ENCODE measurements at places on chromosomes 5 and 9.

- no peak for DNase-seq
Measured at GRCh38 chr5:10634050-10634449, 70.2 kb downstream of the ANKRD33B start.

- no peak for DNase-seq
Measured at GRCh38 chr5:88398316-88398715, 129.7 kb upstream of the TMEM161B start.

DNA sequence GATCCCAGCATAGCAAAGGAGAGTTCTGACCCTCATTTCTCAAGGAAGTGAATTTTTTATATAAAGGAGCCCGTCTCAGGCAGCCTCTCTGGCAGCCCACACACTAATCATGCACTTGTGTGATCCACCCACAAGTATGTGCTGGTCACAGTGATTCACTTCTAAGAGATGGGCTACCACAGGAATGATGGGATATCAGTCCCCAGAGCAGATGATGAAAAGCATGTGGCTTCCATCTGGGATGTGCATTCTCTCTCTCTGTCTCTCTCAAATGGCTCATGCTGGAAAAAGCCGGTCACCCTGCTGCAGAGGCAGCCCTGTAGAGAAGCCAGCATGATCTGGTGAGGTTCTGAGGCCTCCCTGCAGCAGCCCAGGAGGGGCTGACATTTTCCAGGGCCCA is 74.2 kb upstream of the ADCY2 start:
- DNase-seq, result no peak

GRCh38 chr9:131840220-131840619 is 100.3 kb upstream of the RAPGEF1 start:
- no peak for DNase-seq

DNA sequence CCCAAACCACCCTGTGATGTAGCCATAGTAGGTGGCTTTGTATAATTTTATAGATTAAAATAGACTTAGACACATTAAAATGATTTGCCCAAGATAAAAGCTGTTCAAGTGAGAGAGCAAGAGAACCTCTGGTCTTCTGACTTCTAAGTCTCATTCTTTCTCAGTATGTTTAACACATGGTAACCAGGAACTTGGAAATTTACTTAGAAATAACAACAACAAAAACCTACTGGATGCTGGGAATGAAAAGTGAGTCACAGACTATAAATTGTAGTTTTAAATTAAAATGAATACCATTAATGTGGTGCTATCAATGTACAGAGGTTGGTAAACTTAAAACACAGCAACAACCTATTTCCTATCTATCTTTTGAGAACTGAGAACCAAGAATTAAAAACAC is 30.4 kb downstream of the HMGCR start:
- no peak for DNase-seq

GRCh38 chr5:121993191-121993590 is 31.4 kb downstream of the SRFBP1 start:
- no peak for DNase-seq

DNA sequence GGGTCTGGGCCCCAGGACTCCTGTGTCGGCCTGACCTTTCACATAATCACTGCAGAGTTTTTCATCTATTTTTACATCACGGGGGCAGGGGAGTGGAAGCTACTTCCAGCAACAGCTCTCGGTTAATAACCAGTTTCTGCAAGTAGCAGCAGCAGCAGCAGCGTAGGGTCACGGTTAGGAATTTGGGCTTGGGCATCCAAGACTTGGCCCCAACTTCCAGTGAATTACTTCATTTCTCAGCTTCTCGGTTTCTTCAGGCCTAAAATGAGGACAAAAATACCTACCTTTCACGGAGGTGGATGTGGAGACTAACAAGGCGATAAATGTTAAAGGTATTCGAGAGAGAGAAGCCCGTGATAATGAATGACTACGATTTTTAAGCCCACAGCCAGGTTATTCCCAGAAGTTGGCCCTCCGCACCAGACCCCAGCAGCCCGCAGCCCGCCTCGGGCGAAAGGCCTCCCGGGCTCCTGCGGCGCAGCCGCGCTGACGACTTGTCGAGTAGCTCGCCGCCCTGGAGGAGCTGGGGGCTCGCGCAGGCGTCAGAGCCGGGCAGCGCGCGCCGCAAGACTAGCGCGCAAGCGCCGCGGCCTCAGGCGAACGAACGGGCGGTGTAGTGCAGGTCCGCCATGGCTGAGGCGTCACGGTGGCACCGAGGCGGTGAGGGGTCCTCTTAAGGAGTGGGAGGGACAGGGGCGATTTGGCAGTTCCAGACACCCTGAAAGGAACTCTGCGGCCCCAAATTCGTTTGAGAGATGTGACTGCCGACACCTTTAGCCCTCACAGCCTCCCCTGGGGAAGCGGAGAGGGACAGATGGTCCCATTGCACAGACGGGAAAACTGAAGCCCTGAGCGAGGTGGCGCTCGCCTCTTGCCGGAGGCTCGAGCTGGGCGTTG is at the start of gene PKD2L2:
Gene PKD2L2 (plus strand): TSS at position 595 of the 897 bp plus-strand sequence. CDS start 35 bp downstream, at position 630.
- peak; percentile 61 for DNase-seq

DNA sequence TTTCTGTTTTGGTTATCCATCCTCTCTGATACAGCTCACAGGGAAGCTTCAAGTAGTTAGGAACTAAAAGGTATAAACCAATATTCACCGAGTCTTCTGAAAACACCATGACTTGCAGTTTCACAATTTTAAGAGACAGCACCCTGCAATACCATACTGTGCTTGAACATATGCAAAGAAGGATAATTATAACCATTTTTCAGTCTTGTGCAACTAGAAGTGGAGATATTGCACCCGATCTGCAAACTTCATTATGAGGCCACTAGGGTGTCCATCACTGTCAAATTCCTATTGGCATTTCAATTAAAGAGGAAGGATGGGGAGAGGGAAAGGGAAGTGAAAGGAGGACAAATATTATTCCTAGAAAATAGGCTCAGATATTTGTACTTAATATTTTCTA is 32.4 kb upstream of the CEP120 start:
- no peak for DNase-seq

DNA sequence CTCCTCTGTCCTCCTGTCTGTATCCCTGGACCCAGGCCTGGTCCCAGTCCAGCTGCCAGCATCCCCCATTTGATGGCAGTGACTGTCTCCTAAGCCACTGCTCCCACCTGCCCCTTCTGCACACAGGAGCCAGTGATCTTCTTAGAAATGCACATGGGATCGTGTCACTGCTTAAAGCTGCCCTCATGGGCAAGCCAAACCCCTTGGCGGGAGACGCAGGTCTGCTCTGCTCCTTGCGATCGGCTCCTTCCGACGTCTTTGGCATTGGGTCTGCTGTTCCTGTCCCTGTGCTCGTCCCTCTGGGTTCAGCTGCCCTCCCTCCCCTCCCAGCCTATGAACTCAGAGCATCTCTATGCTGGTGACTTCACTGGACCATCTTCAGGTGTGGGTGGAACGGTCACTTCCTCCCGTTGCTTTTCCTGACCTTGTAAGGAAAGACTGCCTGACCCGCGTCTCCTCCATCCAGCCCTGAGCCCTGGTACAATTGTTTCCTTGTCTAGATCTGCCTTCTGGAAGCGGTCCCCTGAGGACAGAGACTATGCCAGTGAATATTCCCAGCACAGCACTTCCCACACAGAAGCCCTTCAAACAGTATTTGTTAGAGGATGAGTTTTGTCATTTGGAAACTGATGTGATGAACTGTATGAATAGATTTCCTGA is 116.5 kb downstream of the ZNF354C start:
- no peak for DNase-seq

- no peak for DNase-seq
Measured at GRCh38 chr5:177018341-177018740, 4.2 kb upstream of the ZNF346 start.

DNA sequence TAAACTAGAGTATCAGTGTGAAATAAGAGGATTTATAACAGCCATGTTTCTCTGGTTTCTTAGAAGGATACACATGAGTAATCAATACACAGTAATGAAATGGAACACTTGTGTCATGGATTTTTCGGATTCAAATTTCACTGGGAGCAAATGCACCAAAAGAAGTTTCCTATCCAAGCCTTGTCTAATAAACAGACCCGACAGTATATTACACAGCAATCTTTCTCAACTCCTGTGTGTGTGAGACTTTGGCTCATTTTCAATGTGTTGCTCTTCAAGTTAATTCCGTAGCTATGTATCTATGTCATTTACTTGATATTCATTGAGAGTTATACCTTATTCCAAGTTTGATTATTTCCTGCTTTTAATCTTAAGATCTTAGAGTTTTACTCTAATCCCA is 930.2 kb downstream of the MAT2B start:
- no peak for DNase-seq

DNA sequence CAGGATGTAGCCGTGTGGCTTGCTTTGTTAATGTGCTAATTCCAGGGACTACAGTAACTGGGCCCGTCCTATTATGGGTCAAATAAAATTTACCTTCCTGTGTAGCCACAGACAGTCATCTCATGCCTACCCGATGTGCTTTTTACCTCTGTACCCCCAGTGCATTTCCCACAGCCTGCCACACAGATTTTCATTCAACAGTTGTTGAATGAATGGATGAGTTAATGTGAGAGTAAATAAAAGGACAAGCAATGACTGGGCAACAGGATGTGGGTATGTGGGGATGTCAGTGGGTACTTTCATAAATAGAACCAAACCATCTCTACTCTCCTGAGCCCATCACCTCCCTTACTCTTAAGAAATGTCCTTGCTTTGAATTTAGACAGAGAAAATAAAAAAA is 441.2 kb upstream of the ZNF462 start:
- DNase-seq, result no peak

- no peak for DNase-seq
Measured at GRCh38 chr5:103894882-103895281, 332.3 kb upstream of the NUDT12 start.

- no peak for DNase-seq
Measured at GRCh38 chr9:1979741-1980367, 35.3 kb upstream of the SMARCA2 start.

GRCh38 chr5:37214550-37214949 is 34.6 kb downstream of the CPLANE1 start:
- DNase-seq, result no peak

DNA sequence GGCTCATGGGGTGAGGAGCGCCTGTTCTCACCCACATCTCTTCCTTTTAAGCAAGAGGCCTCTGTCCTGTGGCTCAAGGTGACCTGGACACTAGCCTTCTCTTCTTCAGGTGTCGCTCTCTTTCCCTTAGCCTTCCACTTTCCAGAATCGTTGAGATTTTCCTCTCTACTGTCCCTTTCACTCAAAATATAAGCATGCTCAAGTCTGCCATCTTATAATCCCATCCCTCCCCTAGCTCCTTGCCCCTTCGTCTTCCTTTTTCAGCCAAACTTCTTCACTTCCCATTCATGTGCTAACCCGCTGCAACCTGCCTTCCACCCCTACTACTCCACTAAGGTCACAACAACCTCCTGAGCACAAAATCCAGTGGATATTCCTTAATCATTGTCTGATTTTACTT is 13.1 kb downstream of the PTGR1 start:
- DNase-seq, result no peak

DNA sequence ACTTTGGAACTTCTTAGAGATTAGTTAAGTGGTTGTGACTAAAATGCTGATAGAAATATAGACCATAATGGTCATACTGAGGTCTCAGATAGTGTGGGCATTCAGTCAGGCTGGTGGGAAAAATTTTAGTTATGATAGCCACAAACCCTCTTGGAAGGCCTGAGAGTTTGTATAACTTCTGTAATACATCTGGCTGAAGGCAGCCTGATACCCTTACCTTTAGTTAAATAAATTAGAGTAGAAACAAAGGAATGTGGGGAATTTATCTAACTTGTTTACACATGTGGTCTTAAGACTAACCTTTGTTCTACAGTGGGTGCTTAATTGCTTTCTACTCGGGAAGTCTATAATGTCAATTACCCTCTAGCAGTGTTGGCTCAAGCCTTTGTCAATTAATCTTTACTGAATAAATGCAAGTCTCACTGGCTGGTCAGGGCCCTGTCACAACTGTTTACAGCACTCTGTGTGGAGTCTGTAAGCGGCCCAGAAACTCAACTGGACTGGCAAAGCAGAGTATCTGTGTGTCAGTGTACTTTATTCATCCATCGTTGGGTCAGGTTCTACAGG is 184.0 kb downstream of the FBXO4 start:
- no peak for DNase-seq

- no peak for DNase-seq
Measured at GRCh38 chr5:120096413-120096812, 367.7 kb upstream of the PRR16 start.

DNA sequence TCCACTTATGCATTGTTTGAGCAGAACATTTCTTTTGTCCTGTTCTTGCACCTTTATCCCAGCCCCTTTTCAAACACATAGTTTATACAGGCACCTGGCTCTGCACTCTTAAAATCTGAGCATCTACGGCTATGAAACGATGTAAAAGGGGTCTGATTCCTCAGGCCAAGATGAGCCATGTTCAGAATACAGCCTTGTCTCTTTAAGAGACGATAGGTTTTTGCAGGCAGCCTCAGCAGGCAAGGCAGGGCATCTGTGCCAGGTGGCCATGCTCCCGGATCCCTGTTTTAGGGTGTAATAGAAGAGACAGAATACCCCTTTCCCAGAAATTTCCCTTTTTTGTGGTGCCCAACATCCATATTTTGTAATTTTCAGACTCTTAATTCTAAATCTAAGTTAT is 89.1 kb upstream of the NFIB start:
- no peak for DNase-seq

- peak; percentile 29 for DNase-seq
Measured at GRCh38 chr5:40797273-40798011, 732 bp downstream of the PRKAA1 start.

- DNase-seq, result no peak
Measured at GRCh38 chr5:139137697-139138096, 60.5 kb downstream of the SIL1 start.

DNA sequence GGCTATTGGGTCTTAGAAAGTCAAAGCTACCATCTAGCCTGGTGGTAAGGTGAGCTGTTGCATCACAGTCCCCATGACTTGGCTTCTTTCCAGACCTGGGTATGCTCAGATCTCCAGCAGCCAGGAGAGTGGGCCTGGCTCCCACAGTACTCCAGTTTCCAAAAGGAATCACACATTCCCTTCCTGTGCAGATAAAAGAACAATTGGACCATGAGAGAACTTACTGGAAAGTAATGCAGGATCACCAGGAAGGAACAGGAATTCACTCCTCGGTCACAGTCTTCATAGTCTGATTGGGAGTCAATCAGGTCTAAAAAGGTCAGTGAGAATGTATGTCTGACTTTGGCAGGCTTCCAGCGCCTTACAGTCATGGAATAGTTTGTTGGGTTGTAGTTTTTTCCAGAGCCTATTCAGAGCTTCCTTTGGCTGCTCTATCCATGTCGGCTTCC is 47.8 kb upstream of the CD180 start:
- no peak for DNase-seq

DNA sequence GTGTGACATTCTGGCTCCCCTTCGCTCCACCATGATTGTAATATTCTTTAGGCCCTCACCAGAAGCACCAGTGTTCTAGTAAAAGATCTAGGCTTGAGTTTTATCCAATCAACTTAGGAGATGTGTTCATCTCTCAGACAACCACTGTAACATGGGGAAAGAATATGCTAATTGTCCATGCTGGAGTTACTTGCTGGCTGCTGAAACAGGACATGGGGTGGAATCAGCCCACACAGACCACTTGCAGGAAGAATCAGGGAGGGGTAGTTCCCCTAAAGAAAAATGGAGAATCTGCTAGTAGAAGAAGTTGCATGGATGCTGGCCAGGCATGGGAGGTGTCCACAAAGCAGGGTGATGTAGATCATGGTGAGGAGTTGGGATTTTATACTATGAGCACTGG is 86.2 kb downstream of the FEM1C start:
- DNase-seq, result no peak

All from stimulated activated CD4-positive, alpha-beta T cell treated with anti-CD3 and anti-CD28 coated beads, Interleukin-1b, Interleukin-23, amount 100 ng/mL, for 1 hour (primary cell).